ENCODE measurements at places on chromosomes 16 and 17. TPM values are rescaled to one million over a fixed set of nuclear protein-coding genes. Genes with fewer than 3 reads are reported as not detected.

The STARD3 gene
- 33.4 TPM for total RNA-seq

The TIGD7 gene
- total RNA-seq = 20.3 TPM

The HAP1 gene
- total RNA-seq = 22.1 TPM

The KRTAP2-3 gene
- total RNA-seq = not detected
